ENCODE measurements at places on chromosomes 4 and X.

DNA sequence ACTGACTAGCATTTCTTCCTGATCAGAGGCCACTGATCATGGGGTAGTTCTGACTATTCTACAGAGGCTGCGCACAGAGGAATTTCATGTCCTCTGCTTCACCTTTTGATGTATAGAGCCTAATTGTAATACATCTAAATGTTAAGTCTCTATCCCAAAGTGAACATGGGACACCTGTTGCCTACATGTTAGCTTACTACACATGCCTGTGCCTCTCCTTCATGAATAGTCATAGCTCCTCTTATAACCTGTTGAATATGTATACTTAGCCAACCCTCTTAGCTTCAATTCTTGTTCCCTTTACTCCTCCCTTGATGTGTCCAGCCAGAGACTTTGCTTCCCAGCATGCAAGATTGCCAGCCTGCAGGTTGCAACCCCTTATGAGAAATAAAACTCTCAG is 9.6 kb upstream of the THOC2 start:
- DNase-seq, result no peak

GRCh38 chr4:2893772-2894171 is 50.1 kb downstream of the ADD1 start:
- no peak for DNase-seq

DNA sequence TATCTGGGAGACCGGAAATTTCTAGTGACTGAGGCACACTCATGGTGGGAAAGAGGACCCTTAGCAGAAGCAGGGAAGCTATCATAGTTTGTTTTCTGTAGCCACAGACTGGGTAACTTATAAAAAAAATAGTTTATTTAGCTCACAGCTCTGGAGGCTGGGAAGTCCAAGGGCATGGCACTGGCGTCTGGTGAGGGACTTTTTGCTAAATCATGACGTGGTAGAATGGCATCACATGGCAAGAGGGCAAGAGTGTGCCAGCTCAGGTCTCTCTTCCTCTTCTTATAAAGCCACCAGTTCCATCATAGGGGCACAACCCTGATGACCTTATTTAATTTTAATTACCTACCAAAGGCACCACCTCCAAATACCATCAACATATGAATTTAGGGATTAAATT is 13.3 kb downstream of the APLN start:
- DNase-seq, result no peak

DNA sequence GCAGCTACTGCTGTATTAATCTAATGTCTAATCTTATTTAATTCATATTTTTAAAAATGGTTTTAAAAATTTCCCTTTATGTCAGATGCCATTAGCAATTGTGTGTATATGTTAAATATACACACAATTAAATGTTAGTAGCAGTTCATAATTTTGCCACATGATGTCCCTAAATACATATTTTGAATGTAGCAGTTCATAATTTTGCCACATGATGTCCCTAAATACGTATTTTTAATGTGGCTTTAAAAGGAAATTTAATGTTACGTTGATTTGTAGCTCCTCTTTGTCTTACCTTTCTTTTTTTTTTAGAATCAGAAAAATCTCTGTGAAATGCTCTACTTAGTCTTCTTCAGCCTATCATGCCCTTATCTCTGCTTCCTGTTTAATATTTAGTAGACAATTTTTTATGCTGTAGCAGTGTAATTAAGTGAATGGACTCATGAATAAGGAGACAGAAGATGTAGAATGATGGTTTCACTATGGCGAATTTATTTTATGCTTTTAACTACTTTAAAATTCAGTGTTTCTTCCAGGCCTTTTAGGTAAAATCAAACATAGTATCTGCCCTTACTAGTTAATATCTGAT is 26.1 kb downstream of the RBM46 start:
- DNase-seq, result no peak

DNA sequence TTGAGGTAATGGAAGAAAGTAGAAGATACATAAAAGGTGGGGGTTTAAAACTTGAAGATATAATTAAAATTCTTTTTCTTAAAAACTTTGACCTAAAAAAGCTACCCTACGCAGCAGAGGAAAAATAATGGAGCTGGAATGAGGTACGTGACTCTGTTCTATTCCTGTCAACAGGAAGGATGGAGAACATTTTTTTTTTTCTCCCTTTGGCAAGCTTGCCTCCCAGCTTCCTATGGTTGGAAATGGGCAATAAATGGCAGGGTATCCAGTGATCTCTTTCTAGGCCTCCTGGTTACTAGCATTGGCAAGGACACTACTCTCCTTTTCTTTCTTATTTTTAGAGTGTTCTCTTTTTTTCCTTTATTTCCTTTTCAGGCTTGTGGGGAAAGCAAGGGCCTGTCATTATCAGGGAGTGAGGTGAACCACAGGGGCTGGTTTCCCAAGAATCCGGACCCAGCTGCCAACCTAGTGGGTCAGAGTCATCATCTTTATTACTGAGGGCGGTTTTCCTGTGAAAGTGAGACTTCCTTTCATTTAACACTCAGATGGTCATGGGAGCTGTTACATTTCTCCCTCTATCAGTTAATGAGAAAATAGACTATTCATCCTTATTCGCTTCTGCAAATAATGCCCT is 224.6 kb downstream of the SPRY1 start:
- DNase-seq, result no peak

GRCh38 chrX:69307756-69308155 is 142.5 kb upstream of the PJA1 start:
- no peak for DNase-seq

- no peak for DNase-seq
These were observed 123.6 kb downstream of the SH3RF1 start for GRCh38 chr4:169147191-169147590.

Measured in stimulated activated CD4-positive, alpha-beta T cell treated with anti-CD3 and anti-CD28 coated beads, Interleukin-1b, Interleukin-23, amount 100 ng/mL, for 48 hours (primary cell).